ENCODE measurements at places on chromosomes 6 and 20. TPM values are rescaled to one million over a fixed set of nuclear protein-coding genes. Genes with fewer than 3 reads are reported as not detected.

Gene TRIM15
- not detected for total RNA-seq

Gene C6orf15
- 0.35 TPM for total RNA-seq

Gene PDYN
- total RNA-seq = not detected

Gene CD40
- total RNA-seq = 6.2 TPM

Gene STK4
- total RNA-seq = 16.2 TPM

Data from airway epithelial cell (primary cell).